ENCODE measurements at places on chromosomes 3 and 15.

DNA sequence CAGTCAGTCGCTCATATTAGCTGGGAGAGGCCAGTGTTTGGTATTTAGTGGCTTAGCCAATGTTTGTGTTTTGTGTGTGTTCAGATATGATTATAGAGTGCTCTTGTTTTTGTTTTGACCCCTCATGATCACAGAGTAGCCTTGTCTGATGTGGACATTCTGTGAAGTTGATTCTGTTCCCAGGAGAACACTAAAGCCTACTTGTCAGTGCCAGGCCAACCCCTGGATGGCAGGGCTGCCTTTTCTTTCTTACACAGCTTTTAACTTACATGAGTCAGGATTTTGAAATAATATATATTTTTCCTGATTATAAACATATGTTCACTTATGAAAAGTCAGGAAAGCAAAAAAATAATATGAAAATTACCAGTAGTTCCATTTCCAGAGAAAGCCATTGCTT lies 11.9 kb downstream of the CFAP161 start:
- no peak for DNase-seq

GRCh38 chr15:38197553-38197952 lies 55.1 kb upstream of the SPRED1 start:
- no peak for DNase-seq

DNA sequence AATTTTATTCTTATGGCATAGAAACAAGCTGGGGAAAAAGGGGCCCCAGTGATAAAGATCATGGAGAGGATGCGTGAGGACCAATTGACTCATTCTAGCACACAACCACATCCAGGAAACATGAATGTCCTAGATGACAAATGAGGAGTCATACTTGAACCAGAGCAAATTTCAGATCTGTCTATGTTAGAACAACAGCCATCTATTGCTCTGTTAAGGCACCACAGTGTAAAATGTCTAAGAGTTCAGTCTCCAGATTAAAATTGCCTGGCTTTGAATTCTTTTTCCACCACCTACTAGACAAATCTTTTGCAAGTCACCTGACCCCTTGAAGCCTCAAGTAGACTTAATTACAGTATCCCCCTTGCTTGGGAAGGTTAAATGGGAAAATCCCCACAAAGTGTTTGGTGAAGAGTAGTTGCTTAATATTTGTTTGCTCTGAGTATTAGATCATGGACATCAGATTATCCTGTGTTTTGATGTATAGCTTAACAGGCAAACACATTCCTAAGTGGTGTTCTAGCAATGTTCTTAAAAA lies 258.7 kb upstream of the TGFBR2 start:
- DNase-seq, result no peak

GRCh38 chr3:152197451-152197850 lies 71.3 kb upstream of the MBNL1 start:
- no peak for DNase-seq

DNA sequence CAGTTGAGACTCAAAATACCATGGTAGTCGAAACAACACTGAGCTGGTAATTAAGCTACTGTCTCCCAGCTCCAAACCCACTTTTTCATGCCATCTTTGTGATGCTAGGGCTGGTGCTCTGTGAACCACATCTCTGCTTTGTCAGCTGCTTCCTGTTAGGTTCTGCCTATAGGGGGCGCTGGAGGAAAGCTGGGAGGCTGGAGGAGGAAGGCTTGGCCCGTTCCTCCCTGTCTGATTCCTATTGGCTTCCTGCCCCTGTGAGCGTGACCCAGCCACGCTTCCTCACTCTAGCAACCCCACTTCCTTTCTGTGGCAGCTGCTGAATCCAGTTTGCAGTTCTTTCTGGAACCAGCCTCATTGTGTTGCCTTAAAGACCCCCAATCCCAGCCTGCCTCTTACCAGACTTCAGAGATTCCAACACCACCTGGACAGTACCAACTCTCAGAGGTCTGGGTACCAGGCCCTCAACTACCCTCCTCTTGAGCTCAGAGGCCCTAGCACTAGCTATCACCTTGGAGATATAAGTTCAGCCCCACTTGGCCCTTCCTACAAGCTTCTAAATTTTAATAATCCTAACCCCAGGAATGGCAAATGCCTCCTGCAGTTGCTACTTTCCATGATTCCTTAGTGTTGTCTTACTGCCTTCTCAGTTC lies 120.9 kb downstream of the ERC2 start:
- DNase-seq, result peak; percentile 60

- DNase-seq, result no peak
Observed at GRCh38 chr3:164460851-164461250, 617.4 kb downstream of the SI start.

Data from HEK293T (cell line).